ENCODE measurements at places on chromosomes 11 and 22.

DNA sequence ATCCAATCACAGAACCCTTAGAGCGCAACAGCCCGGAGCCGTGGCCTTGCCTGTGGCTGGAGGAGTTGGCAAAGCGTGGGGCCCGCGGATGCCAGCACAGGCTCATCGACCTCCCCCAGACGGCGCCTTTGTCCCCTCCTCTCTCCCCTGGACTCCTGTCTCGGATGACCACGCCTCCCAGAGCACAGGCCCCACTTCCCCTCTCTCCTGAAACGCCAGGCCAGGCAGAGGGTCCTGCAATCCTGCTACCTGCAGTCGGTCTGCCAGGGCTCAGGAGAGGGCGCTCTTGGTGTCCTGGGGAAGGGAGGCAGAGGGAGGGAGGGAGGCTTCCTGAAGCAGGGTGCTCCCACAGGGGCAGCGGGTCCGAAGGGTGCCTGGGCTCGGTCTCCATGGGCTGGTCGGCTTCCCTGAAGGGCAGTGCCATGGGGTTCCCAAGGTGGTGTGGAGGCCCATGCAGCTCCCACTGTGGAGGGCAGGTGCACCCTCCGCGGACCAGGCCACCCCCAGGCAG lies 16.6 kb upstream of the TTLL12 start:
- no peak for DNase-seq

- peak; percentile 54 for DNase-seq
Observed at GRCh38 chr11:32809313-32809712, 14.9 kb upstream of the CCDC73 start.

DNA sequence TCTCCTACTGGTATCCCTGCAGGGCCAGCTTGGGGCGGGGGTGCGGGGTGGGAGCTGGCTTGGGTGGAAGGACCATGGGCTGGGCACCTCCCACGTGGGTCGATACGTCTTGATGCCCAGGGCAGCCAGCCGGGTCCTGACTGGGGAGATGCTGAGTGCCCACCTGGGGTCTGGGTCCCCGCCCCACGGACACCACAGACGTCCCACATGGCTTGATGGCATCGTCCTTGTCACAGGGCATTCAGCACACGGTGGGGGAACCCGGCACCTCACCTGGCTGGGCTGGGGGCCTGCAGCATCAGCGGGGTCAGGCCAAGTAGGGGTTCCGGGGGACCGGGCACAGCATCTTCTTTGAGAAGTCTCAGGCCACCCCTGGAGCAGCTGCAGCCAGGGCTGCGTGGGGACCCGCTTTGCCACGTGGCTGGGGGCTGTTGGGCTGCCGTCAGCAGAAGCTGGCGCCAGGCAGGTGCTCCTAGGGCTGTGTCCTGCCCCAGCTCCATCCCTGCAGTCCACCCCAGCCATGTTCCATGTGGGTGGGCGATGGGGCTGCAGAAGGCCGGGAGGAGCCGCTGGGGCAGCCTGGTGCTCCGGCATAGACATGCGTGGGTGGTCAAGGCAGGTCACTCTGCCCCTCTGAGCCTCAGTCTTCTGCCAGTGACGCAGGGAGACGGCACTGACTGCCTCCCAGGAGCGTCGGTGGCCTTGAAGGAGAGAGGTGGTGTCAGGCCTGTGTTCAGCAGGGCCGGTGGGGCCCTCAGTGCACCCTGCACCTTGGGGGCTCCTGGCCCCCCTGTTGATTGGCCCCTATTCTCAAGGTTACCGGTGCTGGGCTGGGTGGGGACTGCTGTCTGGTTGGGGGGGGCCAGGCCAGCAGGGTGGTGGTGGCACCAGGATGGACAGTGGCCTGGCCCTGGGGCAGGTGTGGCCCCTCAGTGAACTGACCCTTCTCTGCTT lies 8.4 kb downstream of the SELENOO start:
- DNase-seq: no peak

DNA sequence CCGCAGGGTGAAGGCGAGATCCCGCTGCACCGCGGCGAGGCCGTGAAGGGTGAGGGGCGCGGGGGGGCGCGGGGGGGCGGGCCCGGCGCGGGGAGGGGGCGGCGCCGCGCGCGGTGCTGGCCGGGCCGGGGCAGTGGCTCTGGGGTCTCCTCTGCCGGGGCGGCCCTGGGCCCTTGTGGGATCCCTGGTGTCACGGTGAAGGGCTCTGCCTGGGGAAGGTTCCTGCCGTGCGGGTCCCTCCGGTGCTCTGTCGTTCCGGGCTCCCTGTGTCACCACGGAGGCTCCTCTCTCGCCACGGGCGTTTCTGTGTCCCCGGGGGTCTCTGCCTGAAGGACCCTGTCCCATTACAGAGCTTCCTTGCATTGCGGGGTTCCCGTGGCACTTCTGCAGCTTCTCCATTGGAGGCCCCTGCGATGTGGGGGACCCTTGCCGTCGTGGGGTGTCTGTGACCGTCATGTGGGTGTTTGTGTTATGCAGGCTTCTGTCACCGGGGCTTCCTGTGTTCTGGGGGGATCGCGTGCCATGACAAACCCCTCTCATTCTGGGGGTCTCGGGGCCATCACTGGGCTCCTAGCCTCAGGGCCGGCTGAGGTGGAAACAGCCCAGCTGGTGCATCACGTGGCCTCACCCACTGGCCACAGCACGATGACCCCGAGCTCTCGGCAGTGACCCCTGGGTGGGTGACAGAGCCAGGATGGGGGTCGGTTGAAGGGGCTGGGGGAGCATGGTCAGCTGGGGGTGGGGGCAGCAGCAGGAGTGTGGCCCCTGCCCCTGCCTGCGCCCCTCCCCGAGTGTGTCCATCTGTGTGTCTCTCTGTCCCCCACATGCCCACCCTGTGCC lies 25.3 kb downstream of the SHANK3 start:
- no peak for DNase-seq

GRCh38 chr22:43819931-43820640 lies 8.0 kb upstream of the EFCAB6 start:
- no peak for DNase-seq

GRCh38 chr11:15710580-15711275 lies 596.0 kb downstream of the INSC start:
- DNase-seq: no peak

DNA sequence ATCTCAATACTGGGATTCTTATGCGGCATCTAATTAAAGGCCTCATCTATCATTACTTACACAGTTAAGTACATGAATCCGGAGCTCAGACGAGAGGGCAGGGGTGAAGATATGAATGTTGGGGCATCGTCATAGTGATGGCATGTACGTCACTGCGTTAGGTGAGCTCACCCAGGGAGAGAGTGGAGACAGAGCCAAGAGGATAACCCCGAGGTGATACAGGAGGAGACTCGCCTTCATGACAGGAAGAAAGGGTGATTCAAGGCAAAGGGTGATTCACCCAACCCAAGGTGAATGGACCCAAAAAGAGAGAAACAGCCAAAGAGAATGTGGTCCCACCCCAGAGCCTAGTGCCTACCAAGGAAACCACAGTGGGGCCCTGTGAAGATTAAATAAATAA lies 132.9 kb upstream of the BLID start:
- no peak for DNase-seq

- no peak for DNase-seq
Observed at GRCh38 chr11:1784761-1785650, 21.3 kb upstream of the CTSD start.

- no peak for DNase-seq
Observed at GRCh38 chr22:48077699-48078098, 1315.2 kb downstream of the TBC1D22A start.

GRCh38 chr11:68349461-68350249 lies 37.3 kb downstream of the LRP5 start:
- DNase-seq: no peak

DNA sequence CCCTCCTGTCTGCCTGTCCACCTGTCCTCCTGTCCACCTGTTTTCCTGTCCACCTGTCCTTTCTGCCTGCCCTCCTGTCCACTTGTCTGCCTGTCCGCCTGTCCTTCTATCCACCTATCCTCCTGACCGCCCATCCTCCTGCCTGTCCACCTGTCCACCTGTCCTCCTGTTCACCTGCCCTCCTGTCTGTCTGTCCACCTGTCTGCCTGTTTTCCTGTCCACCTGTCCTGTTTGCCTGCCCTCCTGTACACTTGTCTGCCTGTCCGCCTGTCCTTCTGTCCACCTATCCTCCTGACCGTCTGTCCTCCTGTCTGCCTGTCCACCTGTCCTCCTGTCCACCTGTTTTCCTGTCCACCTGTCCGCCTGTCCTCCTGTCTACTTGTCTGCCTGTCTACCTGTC lies 682.8 kb downstream of the TBC1D22A start:
- no peak for DNase-seq

- no peak for DNase-seq
Observed at GRCh38 chr22:23106906-23107367, 34.9 kb downstream of the RSPH14 start.

DNA sequence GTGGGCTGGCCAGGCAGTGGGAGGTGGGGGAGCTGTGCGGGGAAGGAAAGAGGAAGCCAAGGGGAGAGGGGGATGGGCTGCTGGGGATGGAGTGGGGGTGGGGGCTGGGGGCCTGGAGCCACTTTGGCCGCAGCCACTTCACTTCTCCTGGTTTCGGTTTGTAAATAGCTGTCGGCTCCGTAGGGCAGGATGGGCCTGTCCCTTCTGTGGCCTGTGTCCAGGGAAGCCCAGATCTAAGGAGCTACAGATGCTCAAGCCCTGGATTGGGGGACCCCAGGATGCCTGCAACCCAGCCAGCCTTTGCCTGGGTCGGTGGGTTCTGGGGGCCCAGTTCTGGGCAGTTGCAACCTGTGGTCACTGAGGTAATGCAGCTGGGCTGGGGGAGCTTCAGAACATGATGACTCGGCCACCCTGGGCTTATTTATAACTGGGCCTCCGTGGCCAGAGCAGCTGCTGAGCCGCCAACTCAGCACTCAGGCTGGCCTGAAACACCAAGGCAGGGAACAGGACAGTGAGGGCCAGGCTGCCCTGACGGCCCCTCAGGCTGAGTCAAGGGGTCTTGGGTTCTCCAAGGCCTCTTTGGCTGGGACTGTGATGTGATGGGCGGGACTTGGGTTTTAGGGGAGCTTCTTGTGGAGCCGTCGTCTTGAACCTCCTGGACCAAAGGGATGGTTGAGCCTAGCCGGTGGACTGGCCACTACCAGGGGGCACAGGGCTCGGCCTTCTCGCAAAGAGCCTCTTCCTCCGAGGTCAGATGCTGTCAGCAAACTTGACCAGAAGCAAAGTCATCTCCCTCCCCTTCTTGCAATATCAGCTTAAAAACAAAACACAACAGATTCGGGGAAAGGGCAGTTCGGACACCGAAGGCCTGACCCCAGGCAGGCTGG lies 15.0 kb upstream of the SLC39A13 start:
- DNase-seq: no peak

- no peak for DNase-seq
Observed at GRCh38 chr11:15738931-15739330, 617.4 kb downstream of the SOX6 start.

DNA sequence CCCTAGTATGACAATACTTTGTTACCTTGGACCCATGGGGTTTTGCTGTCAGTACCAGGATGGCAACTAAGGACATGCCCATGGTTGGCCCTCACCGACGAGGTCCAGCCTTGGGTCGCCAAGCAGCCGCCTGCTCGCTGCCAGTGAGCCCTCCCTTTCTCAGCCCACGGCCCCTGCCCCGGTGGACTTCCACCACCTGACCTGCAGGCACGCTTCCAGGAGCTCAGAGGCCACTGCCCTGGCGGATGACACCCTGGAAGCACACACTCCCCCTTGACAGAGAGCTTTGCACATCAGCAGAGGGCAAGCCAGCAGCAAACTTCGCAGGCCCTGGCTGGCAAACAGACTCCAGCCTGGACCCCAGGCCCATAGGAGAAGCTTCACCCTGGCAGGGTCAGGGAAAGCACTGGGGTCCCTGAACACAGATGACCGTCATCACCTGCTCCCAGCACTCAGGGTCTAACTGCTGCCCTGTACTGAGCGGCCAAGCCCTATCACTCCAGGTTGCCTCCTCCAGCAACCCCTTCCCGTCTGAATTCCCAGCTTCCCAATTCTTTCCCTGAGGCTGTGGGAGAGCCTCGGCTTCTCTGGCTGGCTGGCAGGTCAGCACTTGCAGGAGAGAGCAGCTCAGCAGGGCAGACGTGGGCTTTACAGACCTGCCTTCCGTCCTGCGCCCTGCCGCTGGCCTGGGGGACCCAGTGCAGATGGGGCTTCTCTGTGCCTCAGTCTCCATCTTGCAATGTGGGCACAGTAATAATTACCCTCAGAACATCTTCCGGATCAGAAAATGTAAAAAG lies 2.7 kb upstream of the PPARA start:
- no peak for DNase-seq

DNA sequence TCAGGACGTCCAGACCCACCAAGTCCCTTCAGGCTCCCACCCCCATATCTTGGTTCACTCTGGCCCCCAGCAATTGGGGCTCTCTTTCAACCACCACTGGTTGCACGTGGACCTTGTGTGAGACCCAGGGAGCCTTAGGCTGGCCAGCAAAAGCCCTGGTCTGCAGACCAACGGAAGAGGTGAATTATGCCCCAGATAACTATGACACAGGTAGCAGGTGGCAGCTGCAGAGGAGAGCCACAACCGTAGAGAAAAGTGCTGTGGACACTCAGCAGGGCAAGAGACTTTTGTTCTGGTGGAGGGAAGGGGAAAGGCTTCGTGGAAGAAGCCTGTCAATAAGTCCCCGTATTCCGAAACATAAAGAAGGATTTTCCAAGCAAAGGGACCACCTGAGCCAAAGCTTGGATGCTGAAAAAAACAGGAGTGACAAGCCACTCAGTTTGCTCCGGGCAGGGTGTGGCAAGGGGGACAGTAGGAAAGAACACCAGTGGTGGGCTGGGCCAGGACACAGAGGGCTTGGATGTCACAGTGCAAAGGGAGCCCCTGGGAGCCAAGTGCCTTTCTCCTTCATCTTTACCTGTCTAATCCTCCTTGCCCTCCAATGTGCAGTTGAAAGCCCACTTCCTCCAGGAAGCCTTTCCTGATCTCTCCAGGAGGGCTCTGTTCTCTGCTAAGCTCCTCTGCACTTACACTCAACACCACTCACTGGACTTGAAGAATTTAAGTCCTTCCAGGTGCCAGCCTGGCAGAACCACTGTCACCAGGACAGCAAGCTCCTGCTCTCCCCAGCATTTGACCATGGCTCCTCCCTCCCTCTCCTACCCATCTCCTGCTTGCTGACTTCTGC lies 264.7 kb downstream of the BUD13 start:
- DNase-seq: no peak

DNA sequence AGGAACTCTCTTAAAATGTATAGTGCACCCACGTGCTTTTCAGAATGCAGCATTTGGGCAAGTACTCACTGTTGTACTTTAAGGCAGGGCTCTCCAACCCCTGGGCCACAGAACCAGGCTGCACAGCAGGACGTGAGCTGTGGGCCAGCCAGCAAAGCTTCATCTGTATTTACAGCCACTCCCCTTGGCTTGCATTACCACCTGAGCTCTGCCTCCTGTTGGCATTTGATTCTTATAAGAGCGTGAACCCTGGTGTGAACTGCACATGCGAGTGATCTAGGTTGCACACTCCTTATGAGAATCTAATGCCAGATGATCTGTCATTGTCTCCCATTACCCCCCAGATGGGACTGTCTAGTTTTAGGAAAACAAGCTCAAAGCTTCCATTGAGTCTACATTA lies 3.0 kb downstream of the C11orf58 start:
- no peak for DNase-seq

GRCh38 chr11:12885717-12886239 lies 123.3 kb upstream of the RASSF10 start:
- no peak for DNase-seq

Measured in stimulated activated CD4-positive, alpha-beta T cell treated with anti-CD3 and anti-CD28 coated beads, Interleukin-1b, Interleukin-23, amount 100 ng/mL, for 48 hours (primary cell).